Naive thymus-derived CD8-positive, alpha-beta T cell (primary cell): ENCODE measurements at places on chromosomes 1 and 21.

- no peak for DNase-seq
Measured at GRCh38 chr1:97119260-97120158, 397.9 kb downstream of the PTBP2 start.

GRCh38 chr1:81349194-81349965 is 451.4 kb upstream of the ADGRL2 start:
- no peak for DNase-seq

GRCh38 chr1:78604643-78605042 is 15.6 kb upstream of the IFI44L start:
- no peak for DNase-seq

DNA sequence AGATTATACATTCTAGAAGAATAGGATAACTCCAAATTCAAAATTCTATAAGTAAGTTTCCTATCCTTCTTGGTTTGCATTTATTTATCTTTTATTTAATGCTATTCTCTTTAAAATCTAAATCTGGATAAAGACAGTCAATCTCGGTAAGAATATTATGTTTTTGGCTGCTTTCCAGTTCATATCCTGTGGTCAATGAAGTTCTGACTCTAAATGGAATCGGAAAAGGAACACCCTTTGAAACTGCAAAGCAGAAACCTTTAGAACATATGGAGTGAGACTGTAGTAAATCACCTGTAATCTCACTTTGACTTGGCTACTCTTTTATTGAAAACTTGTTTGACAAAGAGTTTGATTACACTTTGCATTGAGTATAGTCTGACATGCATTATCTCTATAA is 85.2 kb downstream of the KIFAP3 start:
- DNase-seq: no peak

DNA sequence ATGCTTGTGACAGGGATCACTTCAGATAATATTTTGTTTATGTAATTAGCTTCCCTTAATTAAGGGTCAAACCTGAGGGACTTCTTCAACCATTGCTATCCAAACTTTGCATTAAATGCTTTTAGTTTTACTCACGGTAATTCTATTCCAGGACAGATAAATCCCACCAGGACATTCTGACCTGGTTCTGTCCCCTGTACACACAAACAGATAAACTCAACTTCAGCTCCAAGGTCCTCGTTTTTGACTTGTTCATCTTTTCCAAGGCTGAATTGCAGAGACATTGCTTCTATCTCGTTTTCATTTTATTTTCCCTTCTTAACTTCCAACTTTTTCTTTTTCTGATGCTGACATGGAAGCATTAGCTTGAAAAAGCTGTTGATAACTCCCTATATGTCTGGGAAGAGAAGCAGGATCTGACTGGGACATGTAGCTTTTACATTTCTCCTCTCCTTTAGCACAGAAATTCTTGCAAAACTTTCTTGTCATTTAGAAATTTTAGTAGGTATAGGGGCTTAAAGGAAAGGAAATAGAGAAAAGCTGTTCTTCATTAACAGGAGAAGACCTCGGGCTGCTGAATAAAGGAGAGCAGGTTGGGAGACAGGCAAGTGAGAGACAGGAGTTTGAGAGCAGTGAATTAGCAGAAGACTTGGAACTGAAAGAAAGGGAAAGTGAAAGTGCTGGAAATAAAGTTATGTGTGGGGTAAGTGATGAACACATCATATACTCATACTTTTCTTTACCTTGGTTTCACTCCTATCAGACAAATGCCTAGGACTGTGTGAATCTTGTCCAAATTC is 231.7 kb upstream of the B3GALT2 start:
- no peak for DNase-seq

DNA sequence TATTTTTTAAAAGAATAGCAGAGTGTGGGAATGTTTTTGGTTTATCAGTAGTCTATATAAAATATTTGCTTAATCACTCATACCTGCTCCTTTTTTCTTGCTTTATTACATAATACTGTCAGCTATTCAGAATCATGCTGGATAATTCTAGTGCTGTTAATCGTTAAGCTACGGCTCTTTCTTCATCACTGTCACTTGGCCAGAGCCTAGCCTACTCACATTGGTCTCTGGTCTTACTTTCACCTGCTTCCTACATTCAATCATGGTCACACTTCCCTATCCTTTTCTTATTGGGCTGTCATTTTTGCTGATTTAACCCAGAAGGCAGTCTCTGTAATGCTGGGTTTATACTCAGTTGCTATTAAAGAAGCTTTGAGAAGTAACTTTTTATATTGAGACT is 2.5 kb downstream of the KLHL20 start:
- DNase-seq: no peak

GRCh38 chr1:63968663-63969440 is 195.0 kb downstream of the ROR1 start:
- no peak for DNase-seq

- DNase-seq: no peak
Measured at GRCh38 chr1:214816603-214817002, 213.6 kb downstream of the CENPF start.
